ENCODE measurements at places on chromosomes 12 and 14. TPM values are rescaled to one million over a fixed set of nuclear protein-coding genes. Genes with fewer than 3 reads are reported as not detected.

TNS2 gene
- total RNA-seq, result 39.7 TPM

SMIM41 gene
- not detected for total RNA-seq

SIX6 gene
- 1.2 TPM for total RNA-seq

SP1 gene
- total RNA-seq, result 28.6 TPM

RAN gene
- 199 TPM for total RNA-seq

PLA2G1B gene
- total RNA-seq, result not detected

JPH4 gene
- total RNA-seq, result 0.48 TPM

FAM90A1 gene
- not detected for total RNA-seq

KRT5 gene
- total RNA-seq, result 446 TPM

TMEM132C gene
- total RNA-seq, result 4.1 TPM

CD69 gene
- total RNA-seq, result 5.1 TPM

YEATS4 gene
- 3.6 TPM for total RNA-seq

STON2 gene
- 14.0 TPM for total RNA-seq

TBX3 gene
- 8.2 TPM for total RNA-seq

VEZT gene
- 94.4 TPM for total RNA-seq

CCDC198 gene
- total RNA-seq, result 2.2 TPM

PAPLN gene
- total RNA-seq, result 5.1 TPM

RD3L gene
- not detected for total RNA-seq

CAMKK2 gene
- total RNA-seq, result 16.9 TPM

VRTN gene
- total RNA-seq, result 1.2 TPM

ANKRD33 gene
- total RNA-seq, result 2.9 TPM

ELK3 gene
- total RNA-seq, result 12.0 TPM

CAPS2 gene
- 18.1 TPM for total RNA-seq

SLC10A1 gene
- total RNA-seq, result 2.4 TPM

SERPINA5 gene
- 0.24 TPM for total RNA-seq

SERPINA10 gene
- total RNA-seq, result 1.2 TPM

NTS gene
- not detected for total RNA-seq

B4GALNT3 gene
- 6.7 TPM for total RNA-seq

NEUROD4 gene
- 3.4 TPM for total RNA-seq

STYX gene
- 36.4 TPM for total RNA-seq

LMNTD1 gene
- total RNA-seq, result not detected

TMEM119 gene
- 85.0 TPM for total RNA-seq

NRXN3 gene
- 8.7 TPM for total RNA-seq

MYF5 gene
- 7.5 TPM for total RNA-seq

PIANP gene
- total RNA-seq, result not detected

DPPA3 gene
- not detected for total RNA-seq

PPP4R4 gene
- total RNA-seq, result 0.72 TPM

ASCL1 gene
- not detected for total RNA-seq

KRT85 gene
- not detected for total RNA-seq

ADCY4 gene
- total RNA-seq, result 8.2 TPM

C1S gene
- total RNA-seq, result 201 TPM

HECTD1 gene
- total RNA-seq, result 328 TPM

COX14 gene
- 42.9 TPM for total RNA-seq

ABCD4 gene
- total RNA-seq, result 47.7 TPM

CCDC92 gene
- 7.2 TPM for total RNA-seq

TOX4 gene
- 15.4 TPM for total RNA-seq

PRB2 gene
- not detected for total RNA-seq

FAM222A gene
- 4.1 TPM for total RNA-seq

PRKD1 gene
- 33.7 TPM for total RNA-seq

KCNK10 gene
- 2.9 TPM for total RNA-seq

LHX5 gene
- not detected for total RNA-seq

SLC6A15 gene
- total RNA-seq, result 13.7 TPM

SYT1 gene
- 8.4 TPM for total RNA-seq

TPI1 gene
- 743 TPM for total RNA-seq

Data from umbilical cord (tissue), 2 donors.